ENCODE measurements at places on chromosomes 4 and X. TPM values are rescaled to one million over a fixed set of nuclear protein-coding genes. Genes with fewer than 3 reads are reported as not detected.

PRRG1 gene
- total RNA-seq = 5.6 TPM

CTAG2 gene
- not detected for total RNA-seq

F8A1 gene
- total RNA-seq = 78.6 TPM

F8 gene
- total RNA-seq = 3.6 TPM

CT45A5 gene
- not detected for total RNA-seq

RHOXF2B gene
- not detected for total RNA-seq

ADH4 gene
- not detected for total RNA-seq

SLIT2 gene
- total RNA-seq = not detected

FBXL5 gene
- total RNA-seq = 30.6 TPM

MSN gene
- total RNA-seq = 362 TPM

INTU gene
- 1.1 TPM for total RNA-seq

RIPPLY1 gene
- total RNA-seq = 0.12 TPM

Measured in A549 treated with Hydrocortisone at 1 μM for 4 hours (cell line).